Colonic mucosa (tissue), 4 donors: ENCODE measurements at places on chromosomes 12 and 14. TPM values are rescaled to one million over a fixed set of nuclear protein-coding genes. Genes with fewer than 3 reads are reported as not detected.

DNA sequence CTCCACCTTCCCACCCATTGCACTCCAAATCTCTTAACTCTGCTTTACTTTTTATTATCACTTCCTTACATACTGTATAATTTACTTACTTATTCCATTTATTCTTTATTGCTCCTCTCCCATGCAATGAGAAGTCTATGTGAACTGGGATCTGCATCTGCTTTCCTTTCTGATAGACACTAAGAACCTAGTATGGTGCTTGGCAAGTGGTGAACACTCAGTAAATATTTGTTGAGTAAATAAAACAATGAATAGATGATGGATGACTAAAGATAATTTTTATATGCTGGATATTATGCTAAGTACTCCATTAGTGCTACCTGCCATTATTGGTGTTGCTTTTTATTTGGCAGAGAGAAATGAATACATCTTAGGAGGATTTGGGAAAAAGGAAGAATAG, 151.0 kb downstream of the TPH2 start:
- DNase-seq: no peak

- no peak for DNase-seq
Observed at GRCh38 chr14:71232506-71232905, 325.2 kb downstream of the PCNX1 start.

GRCh38 chr14:28577711-28578131, 188.9 kb upstream of the FOXG1 start:
- DNase-seq: no peak

GRCh38 chr14:74697011-74697410, 15.9 kb downstream of the AREL1 start:
- no peak for DNase-seq

DNA sequence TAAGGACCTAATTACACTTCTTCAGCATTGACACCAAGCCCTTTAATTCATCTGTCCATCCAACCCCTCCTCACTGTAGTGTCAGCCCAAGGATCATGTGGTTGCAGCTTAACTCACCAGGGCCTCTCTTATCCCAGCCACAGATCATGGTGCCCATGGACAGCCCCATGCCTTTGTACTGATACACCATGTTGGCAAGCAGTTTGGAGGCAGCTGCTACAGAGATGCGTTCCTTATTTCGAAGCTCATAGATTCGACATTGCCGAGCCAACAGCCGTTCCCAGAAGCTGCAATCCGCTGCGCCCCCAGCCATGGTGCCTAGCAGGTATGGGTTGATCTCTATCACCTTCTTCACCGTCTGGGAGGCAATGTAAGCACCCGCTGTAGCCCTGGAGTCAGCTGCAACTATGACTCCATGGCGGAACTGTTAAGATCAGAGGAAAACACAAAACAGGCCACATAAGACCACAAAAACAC, 1.4 kb downstream of the PSMB5 start:
- DNase-seq: no peak

DNA sequence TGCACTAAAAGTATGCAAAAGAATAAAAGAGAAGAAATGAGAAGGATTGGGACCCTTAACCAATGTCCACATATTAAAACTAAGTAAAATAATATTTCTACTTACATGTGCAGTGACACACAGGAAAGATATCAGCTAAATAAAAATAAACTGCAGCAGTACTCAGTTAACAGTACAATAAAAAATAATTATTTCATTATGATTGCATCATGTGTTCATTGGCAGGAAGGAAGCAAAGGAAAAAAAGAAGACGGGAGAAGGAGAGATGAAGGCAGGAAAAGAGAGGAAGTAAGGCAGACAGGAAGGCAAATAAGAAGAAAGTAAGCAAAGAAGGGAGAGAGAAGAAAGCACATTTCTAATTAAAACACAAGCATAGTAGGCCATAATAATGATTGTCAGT, 33.0 kb downstream of the RASSF9 start:
- DNase-seq: no peak

GRCh38 chr14:64767215-64767964, 63.2 kb downstream of the PLEKHG3 start:
- no peak for DNase-seq

- DNase-seq: no peak
Observed at GRCh38 chr14:89241934-89242651, 174.9 kb downstream of the FOXN3 start.

GRCh38 chr14:61350427-61351270, 29.3 kb downstream of the PRKCH start:
- no peak for DNase-seq

DNA sequence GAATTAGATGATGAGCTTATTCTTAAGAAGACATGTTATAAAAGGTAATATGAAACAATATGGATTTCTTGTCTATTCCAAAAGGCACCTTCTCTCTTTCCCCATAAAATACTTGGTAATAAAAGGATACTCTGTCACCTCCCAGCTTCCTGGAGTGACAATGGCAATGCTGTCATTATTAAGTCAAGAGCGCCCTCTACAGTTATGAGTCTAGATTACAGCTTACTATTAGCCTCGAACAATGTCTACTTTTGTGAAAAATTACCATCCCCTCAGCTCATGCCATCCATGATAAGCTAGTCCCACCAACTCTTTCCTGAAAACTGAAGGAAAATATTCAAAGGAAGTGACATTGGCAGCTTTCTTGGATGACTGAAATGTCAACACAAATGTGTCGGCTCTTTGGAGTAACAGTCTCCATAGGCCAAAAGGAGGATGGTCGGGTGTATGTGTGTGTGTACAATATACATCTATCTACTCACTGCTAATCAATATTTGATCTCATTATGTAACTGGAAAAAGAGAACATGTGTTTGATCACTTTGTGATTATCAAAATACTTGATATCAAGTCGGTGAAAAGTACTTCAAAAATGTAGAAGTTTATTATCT, 48.7 kb upstream of the CDKN3 start:
- DNase-seq: no peak

DNA sequence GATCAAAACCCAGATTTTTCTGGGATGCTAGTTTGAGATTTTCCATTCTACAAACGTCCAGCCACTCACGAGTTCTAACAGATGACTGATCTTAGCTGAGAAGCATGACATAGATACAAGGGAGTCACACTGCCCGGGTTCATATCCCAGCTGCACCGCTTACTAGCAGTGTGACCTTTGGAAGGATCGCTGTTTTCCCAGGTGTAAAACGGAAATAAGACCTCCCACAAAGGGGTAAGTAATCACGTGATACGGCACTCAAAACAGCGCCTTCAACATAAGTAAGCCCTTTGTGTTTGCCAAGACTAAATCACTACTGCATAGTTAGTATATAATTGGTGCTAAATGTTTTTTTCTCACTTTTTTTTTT, 624 bp upstream of the PWP1 start:
- DNase-seq: peak; percentile 67

- no peak for DNase-seq
Observed at GRCh38 chr14:93987815-93988476, 9.2 kb upstream of the CCDC197 start.

- no peak for DNase-seq
Observed at GRCh38 chr14:102415671-102416070, 52.9 kb downstream of the TECPR2 start.

DNA sequence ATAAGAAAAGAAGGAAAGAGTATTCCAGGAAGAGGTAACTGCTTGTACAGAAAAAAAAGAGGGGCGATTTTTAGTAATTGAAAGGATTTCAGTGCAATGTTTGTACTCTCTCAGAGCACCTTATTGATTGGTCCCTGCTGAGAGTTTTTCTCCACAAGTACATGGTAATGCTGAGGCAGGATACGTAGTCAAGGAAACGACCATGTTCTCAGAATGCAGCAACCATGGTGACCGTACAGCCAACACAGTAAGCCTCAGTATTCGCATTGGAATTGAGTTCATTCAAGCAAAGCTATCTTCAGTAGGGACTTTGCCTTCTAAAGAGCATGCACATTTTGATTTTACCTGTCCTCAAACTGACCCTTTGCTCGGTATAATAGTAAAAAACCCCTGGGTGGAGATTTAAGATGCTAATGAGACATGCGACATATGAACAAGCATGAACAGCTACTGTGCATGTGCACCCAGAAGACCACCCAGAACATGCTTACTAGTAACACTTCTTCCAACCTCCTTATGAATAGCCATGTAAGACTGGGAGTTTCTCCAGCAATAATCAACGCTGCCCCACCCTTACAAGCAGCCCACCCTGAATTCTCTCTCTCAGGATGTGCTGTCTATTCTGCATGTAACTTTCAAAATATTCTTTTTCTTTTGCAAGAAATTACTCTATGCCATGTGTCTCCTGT, 6.2 kb upstream of the SLC41A2 start:
- DNase-seq: no peak

- DNase-seq: no peak
Observed at GRCh38 chr12:127307528-127307927, 959.4 kb upstream of the TMEM132C start.

- no peak for DNase-seq
Observed at GRCh38 chr14:74309125-74310022, 6.6 kb upstream of the ABCD4 start.

- no peak for DNase-seq
Observed at GRCh38 chr14:22545842-22546721, 42.9 kb downstream of the DAD1 start.

DNA sequence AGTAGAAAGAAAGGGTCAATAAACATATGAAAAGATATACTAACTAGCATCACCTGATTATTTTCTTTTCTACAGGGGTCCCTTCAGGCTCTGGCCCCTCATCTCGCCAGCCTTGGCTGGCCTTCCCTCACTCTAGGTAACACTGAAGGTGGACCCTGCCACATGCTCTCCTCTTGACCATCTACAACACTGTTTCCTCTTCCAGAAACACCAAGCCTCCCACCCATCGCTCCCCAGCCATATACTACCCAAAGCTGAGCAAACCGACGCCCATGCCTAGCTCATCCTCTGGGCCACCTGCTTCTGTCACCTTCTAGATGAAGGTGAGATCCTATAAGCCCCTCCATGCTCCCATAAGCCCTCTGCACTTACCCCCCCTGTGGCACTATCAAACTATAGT, 14.8 kb downstream of the ANAPC5 start:
- no peak for DNase-seq

DNA sequence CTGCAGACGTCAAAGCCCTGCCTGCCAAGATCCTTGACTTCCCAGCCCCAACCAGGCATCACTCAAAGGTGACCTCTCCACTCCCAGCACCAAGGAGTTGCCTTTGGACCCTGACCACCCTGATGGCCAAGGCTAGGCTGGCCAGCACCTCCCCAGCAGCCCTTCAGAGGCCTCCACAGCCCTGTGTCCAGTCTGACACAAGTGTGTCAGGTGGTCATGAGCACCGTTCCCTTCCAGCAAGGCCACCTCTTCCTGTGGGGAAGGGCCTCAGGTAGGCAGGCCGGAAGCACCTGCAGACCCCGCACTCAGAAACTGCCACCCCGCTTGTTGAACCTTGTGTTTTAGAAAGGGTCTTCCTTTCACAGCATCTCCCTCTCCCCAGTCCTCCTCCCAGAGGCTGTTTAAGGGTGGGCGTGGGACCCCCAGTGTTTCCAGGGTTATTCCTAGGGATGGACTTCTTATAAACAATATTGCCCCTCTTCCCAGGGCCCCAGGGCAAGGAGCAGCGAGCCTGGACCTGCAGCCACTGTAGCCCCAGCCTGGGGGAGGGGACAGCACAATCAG, 13.2 kb upstream of the INF2 start:
- DNase-seq: no peak

DNA sequence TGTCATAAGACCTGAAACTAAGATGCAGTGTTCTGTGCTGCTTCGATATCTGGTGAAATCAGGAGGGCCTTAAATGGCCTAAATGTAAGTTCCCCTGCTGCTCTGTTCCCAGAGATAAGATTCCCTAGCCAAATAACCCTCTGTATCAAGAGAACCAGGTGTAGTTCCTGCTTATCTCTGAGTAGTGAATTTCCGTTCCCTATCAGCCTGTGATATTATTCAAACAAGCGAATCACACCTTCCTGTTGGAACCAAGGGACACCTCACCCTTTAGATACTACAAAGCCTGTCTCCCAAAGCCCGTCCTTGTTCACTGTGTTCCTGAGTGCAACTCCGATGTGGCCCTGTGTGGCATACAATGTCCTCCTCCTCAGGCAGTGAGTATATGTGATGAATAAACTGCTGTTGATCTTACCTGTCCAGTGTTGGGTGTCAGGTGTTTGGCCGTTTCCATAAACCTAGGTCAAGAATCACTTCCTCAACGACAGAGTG, 52.2 kb upstream of the COCH start:
- no peak for DNase-seq

GRCh38 chr12:77433799-77434198, 368.4 kb upstream of the E2F7 start:
- DNase-seq: no peak

GRCh38 chr12:466039-466438, 6.3 kb downstream of the B4GALNT3 start:
- peak; percentile 54 for DNase-seq

DNA sequence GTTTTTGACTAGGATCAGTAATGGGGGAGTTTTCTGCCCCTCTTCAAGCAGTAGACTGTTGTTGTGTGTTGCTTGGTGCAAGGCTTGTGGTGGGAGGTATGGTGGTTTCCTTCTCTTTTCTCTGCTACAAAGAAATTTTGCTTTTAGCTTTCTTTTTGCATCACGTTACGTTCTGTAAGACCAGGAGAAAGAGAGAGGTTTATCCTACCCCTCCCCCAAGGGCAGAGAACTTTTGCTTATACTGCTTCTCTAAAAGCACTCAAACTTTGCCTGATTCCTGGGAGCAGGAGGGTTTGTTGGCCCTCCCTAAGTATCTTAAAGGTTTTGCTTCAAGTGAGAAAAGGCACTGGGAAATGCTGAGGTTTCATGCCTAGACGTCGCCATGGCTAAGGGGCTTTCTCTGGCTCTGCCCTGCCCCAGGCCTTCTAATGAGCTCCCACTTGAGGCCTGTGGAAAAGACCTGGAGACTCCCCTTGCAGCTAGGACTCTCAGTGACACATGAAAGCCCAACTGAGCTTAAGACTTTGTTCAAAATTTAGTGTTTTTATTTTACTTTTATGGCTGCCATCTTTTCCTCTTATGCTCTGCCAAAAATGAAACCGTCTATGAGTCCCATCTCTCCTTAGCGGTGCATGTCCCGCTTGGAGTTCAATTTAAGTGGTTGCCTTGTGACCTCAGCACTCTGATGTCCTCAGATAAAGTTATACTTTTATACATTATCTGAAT, 49.2 kb downstream of the EIF2S3B start:
- DNase-seq: no peak

- no peak for DNase-seq
Observed at GRCh38 chr12:9706086-9706685, 26.7 kb downstream of the CLECL1 start.

- DNase-seq: no peak
Observed at GRCh38 chr12:116060764-116061163, 216.7 kb downstream of the MED13L start.

DNA sequence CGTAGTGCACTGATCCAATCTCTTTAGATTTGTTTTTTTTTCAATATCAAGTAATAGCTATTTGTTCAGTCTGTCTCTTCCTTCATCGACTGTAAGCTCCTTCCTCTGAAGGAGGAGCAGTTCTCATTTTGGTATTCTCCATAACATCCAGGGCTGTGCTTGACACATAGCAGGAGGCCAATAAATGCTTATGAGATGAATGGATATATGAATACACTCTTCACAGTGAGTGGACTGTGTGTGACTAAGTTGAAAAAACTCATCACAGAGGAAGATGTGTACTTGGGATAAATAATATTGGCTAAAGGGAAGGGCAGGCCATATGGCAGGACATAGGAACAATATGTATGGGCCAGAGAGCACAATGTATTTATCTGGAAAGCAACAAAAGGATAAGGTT, 205.3 kb upstream of the PRICKLE1 start:
- DNase-seq: no peak

Gene SDR9C7
- not detected for total RNA-seq

Gene KLRK1
- 1.6 TPM for total RNA-seq

Gene LTA4H
- 96.5 TPM for total RNA-seq

Gene KRT78
- total RNA-seq: not detected

Gene ATXN2
- total RNA-seq: 55.1 TPM

Gene ETFBKMT
- 3.7 TPM for total RNA-seq

Gene CLEC4A
- total RNA-seq: 1.8 TPM

Gene GDF3
- not detected for total RNA-seq
